ENCODE measurements at places on chromosomes 3 and 15. TPM values are rescaled to one million over a fixed set of nuclear protein-coding genes. Genes with fewer than 3 reads are reported as not detected.

The TRIM71 gene
- not detected for polyA plus RNA-seq

The CELSR3 gene
- polyA plus RNA-seq: 0.16 TPM

DNA sequence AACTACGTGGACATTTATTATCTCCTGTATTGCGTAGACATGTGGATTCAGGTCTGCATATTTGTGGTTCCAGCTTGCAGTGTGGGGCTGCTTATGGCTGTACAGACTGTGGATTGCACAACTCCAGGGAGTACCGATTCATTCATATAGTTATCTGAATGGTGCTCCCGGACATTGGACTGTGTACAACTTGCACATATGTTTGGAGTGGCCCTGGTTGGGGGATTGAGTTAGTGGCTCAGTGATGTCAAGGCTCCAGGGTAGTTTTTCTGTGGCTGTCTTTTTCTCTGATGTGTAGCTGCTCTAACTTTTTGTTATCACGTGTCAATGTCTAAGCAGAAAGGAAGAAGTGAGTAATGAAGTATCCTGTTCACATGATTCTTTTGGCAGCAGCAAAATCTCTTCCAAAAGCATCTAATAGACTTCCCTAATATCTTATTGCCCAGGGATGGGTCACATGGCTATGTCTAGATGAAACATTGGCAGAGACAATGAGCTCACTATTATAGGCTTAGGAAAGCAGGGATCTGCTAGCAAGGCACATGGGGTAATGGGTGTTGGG lies 15.8 kb downstream of the ST3GAL6 start:
- no peak for DNase-seq
- H3K4me3 ChIP-seq: no peak overlapping the region
- peaks cover 4% of the 10 kb centered on the region for H3K36me3 ChIP-seq
- no peaks in the 10 kb centered on the region for H3K27me3 ChIP-seq
- peaks cover 47% of the 10 kb centered on the region for H3K4me1 ChIP-seq

DNA sequence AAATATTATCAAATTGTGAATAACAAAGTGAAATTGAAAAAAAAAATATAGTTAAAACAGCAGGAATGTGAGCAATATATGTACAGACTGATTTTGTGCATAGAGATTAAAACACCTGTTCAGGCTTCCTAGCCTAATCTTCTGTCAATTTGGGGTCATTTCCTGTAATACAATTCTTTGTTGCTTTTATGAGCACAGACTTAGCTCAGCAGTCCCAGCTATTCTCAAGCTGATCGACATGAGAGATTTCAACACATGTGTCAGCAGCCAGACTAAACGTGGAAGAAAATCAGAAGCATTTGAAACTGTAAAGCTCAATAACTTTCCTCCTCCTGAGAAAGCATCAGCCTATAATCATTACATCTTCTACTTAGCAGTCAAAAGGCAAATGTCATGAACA lies 1.6 kb upstream of the FHIT start:
- H3K27me3 ChIP-seq: no peaks in the 10 kb centered on the region
- no peak overlapping the region for H3K27ac ChIP-seq
- no peak for DNase-seq
- H3K4me3 ChIP-seq: no peak overlapping the region
- no peaks in the 10 kb centered on the region for H3K4me1 ChIP-seq

- DNase-seq: no peak
- no peaks in the 10 kb centered on the region for H3K27me3 ChIP-seq
- H3K4me3 ChIP-seq: no peak overlapping the region
- H3K4me1 ChIP-seq: no peaks in the 10 kb centered on the region
These were observed 29.7 kb upstream of the USP50 start for GRCh38 chr15:50576166-50576565.

- DNase-seq: no peak
- no peaks in the 10 kb centered on the region for H3K27me3 ChIP-seq
- no peaks in the 10 kb centered on the region for H3K4me1 ChIP-seq
- H3K27ac ChIP-seq: no peak overlapping the region
- no peak overlapping the region for H3K4me3 ChIP-seq
These were observed 1357.7 kb downstream of the ROBO1 start for GRCh38 chr3:78410077-78410476.

GRCh38 chr3:173823911-173824460 lies 426.4 kb downstream of the NLGN1 start:
- H3K4me1 ChIP-seq: no peaks in the 10 kb centered on the region
- DNase-seq: no peak
- H3K27ac ChIP-seq: no peak overlapping the region
- H3K4me3 ChIP-seq: no peak overlapping the region

GRCh38 chr3:18144571-18144970 lies 280.6 kb downstream of the SATB1 start:
- no peak for DNase-seq
- H3K27ac ChIP-seq: no peak overlapping the region
- H3K27me3 ChIP-seq: no peaks in the 10 kb centered on the region
- no peak overlapping the region for H3K4me3 ChIP-seq

DNA sequence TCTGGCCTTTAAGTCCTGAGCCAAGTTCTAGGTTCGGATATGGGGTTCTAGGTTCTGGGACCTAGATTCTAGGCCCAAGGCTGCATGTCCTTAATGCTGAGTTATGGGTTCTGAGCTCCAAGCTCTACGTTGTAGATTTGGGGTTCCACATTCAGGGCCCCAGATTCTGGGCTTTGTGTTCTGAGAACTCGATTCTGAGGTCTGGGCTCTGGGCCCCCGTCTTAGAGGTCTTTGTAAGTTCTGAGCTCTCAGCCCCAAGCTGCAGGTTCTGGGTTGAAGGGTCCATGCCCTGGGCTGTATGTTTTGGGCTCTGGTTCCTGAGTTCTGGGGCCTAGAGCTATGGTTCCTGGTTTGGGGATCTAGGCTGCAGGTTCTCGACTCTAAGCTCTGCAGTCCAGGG lies 10.0 kb upstream of the DNAJB8 start:
- no peak overlapping the region for H3K4me3 ChIP-seq
- H3K27ac ChIP-seq: no peak overlapping the region
- no peaks in the 10 kb centered on the region for H3K4me1 ChIP-seq
- DNase-seq: no peak

Measured in liver (tissue), 10 donors.